Glutamatergic neuron (in vitro differentiated cells): ENCODE measurements at places on chromosomes 13 and 19. TPM values are rescaled to one million over a fixed set of nuclear protein-coding genes. Genes with fewer than 3 reads are reported as not detected.

DNA sequence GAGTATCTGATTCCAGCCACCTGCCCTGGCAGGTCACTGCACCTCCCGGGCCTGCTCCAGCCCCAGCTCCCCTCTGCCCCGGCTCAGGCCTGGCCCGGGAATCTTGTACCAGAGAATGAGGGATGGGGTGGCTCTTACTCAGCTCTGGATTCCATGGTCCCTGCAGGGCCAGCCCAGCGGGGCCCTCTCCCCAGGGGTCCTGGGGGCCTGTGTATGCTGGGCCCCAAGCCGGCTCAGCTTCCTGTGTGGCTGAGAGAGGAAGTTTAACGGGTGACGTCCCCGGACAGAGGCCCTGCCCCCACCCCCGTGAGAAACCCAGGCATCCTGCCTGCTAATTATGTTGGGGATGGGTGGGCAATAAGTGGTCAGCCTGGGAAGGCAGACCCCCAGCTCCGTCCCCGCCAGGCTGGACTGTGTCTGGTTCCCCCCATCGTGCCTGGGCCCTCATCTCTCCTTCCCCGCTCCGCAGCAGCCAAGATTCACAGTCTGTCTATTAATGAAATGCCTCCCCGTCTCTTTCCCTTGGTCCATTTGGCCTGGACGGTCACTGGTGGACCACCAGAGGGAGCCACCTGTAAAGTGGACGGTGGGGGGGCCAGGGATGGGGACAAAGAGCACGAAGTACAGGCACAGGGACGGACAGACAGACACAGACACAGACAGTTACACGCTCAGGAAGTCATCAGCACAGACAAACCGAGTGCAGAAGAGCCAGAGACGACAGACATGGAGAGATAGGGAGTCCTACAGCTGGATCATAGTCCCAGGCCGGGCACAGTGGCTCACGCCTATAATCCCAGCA, at the start of gene DENND1C:
TSS of gene DENND1C (minus strand) at position 247 of the 802 bp plus-strand sequence. CDS start at position 155, 92 bp downstream.
- peak within 1 kb of the TSS; percentile 47 for H3K4me3 ChIP-seq
- DNase-seq = peak; percentile 50
- H3K27me3 ChIP-seq = no peaks in the 10 kb centered on the region
- no peak within 1 kb of the TSS for H3K27ac ChIP-seq
- H3K4me1 ChIP-seq = no peaks in the 10 kb centered on the region

- H3K27me3 ChIP-seq = no peaks in the 10 kb centered on the region
- H3K27ac ChIP-seq = no peak overlapping the region
- peaks cover 20% of the 10 kb centered on the region for H3K4me1 ChIP-seq
- H3K36me3 ChIP-seq = no peaks in the 10 kb centered on the region
These were observed 51.8 kb upstream of the GPI start for GRCh38 chr19:34313188-34313587.

DNA sequence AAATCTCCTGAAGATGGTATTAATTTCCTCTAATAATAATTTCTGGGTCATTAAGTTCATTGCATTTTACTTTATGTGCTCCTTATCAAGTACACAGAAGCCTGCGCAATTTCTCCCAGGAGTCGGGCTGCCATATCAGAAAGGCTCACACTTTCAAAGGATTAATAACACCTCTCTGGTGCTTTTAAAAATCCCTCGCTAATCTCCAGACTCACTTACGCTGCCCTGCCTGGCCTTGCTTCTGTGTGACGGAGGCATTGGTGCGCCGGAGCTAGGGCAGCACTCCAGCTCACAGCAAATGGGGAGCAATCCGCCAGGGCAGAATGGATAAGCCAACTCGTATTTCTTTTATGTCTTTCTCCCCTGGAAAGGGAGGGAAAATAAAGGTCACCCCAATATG, 300.8 kb downstream of the EFNB2 start:
- DNase-seq = no peak
- no peaks in the 10 kb centered on the region for H3K27me3 ChIP-seq
- H3K36me3 ChIP-seq = peaks cover 14% of the 10 kb centered on the region
- H3K4me1 ChIP-seq = no peaks in the 10 kb centered on the region

DNA sequence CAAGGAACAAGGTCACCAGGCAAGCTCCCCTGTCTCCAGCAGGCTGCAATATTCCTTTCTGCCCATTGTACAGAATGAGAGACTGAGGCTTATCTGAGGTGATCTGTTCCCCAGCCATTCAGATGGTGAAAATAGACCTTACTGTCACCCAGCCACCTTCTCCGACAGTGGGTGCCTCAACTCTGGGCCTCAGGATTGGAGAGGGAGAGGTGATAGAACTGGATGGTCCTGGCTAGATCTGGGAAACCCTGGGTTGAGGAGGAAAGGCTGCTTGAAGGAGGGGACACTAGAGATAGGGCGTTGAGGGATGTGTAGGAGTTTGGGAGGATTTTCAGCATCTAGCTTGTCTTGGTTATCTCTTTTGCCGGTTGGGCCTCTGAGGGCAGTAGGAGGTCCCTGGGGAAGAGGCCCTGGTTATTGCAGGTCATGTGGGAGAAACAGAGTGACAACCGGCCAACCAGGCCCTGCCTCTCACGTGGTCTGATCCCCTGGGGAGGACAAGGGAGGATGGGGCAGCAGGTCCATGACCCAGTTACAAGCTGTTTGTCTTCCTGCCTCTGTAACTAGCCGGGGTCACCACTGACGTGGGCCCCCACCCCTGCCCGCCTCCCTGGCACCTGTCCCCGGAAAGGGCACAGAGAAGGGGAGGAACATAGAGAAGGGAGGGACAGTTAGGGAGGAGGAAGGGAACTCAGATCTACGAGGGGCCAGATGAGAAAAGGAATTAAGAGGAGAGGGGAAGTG, 8.2 kb downstream of the NFIC start:
- no peaks in the 10 kb centered on the region for H3K36me3 ChIP-seq
- no peaks in the 10 kb centered on the region for H3K4me1 ChIP-seq
- peaks cover 39% of the 10 kb centered on the region for H3K27me3 ChIP-seq

The FREM2 gene
- 0.54 TPM for total RNA-seq

The C13orf42 gene
- not detected for total RNA-seq
